Activated T-helper 1 cell treated with Interleukin-2 at 50 U/mL for 16 hours (primary cell): ENCODE measurements at places on chromosomes 2 and 18.

DNA sequence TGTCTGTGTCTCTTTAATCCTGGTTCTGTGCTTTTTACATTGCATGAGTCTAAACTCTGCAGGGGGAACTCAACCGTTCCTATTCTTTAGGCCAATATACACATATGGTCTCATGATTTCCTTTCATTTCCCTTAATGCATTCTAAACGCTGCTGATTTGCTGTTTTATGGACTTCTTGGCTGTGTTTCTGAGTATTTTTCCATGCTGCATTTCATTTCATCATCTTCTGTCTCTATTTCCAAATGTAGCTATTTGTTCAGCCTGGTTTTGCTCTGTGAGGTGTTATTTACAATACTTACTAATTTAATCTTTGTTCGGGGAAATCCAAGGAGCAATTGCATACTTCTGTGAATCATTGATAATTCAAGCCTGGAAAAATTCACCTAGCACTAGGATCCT is 897.2 kb downstream of the TSN start:
- DNase-seq: no peak

DNA sequence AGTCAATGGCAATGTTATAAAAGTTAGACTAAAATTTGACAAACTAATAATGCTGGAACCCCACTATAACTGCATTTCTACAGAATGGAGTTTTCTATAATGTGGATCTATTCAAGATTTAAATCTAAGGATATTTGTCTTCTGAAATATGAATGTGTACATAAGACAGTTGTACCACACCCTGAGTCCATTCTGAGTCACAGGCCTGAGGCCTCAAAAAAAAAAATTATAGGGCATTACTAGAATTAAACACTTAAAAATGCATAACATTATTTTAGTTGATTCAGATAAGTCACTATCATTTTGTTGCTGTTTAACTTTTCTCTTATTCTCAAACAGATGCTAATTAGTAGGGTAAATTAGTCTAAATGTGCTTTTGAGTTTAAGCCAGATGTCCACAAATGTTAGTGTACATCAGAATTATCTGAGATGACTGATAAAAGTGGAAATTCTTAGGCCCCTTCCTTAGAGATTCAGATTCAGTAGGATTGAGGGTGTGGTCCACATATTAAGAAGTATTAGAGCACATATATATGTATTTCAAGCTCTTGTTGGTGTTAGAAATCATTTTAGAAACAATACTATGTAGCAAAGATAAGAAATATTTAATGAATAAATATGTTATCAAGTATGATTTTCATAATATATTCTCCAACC is 42.4 kb upstream of the COL5A2 start:
- no peak for DNase-seq

DNA sequence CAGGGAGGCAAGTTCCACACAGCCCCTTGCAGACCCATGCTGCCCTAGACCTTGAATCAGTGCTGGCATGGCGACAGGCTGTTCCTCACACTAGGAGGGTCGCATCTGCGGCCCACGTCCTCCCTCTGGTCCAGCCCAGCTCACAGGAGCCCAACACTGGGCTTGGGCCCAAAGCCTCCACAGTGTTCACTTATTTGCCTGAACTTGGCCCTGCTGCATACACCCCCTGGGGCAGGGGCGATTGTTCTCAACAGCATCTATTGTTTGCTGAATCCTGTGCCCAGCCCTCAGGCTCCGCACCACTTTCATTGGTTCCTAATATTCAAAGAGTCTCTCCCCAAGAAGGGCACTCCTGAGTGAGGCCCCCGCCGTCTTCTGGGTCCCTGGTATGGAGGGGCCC is 90.7 kb downstream of the ZBTB7C start:
- DNase-seq: no peak

DNA sequence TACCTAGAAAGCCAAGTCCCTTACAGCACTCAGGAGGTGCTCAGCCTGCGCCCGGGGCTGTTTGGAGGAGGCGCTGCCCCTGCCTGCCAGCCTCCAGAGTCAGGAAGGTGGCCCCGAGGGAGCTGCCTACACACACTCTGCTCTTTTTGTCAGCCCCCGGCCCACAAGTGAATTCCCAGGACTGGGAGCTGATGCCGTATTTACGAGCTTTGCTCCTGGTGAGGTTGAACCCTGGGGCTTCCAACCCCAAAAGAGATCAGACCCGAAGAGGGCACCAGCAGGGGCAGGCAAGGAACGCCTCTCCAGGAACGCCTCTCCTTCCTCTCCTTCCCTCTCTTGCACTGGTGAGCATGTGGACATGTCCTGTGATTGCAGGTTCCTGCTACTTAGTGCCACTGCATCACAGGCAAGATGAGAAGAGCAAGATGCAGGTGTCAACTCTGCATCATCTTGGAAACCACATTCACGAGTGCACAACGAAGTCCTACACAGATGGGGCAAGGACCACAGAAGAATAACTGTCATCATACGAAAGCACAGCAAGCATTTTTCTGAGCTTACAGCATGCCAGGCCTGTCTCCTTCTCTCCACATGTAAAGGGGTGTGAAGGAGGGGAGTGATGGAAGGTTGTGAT is 126.7 kb downstream of the NDUFA10 start:
- DNase-seq: no peak

DNA sequence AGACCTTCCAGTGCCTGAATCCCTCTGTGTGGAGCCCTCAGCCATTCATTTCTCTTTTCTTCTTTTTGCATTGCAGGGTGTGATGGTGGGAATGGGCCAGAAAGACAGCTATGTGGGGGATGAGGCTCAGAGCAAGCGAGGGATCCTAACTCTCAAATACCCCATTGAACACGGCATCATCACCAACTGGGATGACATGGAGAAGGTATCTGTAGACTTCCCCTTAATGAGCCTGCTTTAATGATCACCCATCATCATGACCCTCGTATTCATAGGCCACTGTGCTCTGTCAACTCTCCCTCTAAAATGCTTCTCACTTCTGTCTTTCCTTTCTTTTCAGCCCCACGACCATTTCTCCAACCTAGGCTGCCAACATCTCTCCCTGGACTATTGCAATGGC is 9.5 kb downstream of the ACTG2 start:
- DNase-seq: no peak

- no peak for DNase-seq
Observed at GRCh38 chr2:191838526-191838925, 8.4 kb downstream of the CAVIN2 start.

DNA sequence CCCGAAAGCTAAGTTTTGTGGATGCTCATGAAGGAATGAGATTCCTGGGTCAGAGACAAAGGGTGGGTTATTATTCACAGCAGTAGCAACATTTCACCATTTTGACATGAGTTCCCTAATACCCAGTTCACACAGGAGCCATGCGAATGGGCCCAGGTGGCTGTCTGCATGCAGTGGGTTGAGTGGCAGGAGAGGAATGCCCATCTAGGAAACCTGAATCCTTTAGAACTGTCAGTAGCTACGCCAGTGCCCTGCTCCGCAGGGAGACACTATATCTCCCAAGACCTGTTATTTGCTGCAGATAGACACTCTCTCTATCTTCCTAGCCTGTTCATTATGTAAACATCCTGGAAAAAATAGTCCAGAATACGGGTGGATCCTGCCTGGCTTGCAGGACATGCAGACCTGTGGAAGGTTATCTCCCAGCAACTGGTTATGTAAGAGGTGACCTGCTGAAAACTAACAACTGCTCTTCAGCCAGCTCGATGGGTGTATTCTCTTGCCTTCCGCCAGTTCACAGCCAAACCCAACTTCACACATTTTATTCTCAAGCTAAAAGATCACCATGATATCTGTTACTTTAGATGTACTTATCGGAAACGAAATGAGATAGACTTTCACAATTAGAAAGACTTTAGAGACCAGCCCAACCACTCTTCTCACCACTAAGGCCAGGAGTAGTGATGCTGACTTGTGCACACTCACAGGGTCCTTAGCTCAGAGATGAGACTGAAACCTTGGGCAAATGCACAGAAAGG is 59.1 kb downstream of the MBP start:
- no peak for DNase-seq

DNA sequence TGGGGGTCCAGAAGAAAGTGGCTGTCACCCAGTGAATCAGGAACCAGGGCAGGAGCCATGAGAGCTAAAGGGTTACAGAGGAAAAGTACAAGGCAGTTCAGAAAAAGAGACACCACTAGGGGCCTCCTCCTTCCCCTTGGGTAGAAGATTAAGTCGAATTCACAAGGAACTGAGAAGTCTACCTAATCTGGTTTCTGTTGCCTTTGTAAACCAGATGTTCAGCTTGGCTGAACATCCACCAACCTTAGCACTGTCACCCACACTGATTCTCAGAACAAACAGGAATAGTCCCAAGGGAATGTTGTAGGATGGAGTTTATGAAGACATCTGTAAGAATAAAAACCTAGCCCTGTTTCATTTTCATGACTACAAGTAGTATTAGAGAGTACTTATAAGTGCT is 90.4 kb upstream of the NOSTRIN start:
- no peak for DNase-seq

DNA sequence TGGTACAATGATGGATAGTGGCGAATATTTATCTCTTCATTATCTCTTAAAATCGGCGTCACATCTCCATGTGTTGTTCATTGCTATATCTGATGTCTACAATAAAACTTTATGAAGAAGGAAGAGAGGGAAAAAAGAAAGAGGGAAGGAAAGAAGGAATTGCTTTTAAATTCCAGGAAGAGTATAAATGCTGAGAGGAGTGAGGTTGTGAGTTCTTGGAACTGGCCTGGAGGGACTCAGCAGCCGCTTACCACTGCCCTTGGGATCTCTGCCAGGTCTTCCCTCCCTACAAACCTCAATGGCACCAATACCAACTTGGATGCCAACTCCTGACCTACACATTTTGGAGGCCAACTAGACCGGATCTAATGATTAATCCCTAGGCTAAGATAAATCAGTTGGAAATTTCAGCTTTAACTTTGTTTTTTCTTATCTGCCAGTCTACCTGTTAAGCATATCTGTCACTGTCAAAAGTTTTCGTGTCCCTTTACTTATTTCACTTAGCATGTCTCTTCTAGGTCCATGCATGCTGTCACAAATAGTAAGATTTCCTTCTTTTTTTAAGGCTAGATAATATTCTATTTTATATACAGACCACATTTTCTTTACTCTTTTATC is 9.8 kb downstream of the SCN9A start:
- no peak for DNase-seq

GRCh38 chr2:45390441-45390840 is 220.6 kb downstream of the SRBD1 start:
- DNase-seq: no peak

DNA sequence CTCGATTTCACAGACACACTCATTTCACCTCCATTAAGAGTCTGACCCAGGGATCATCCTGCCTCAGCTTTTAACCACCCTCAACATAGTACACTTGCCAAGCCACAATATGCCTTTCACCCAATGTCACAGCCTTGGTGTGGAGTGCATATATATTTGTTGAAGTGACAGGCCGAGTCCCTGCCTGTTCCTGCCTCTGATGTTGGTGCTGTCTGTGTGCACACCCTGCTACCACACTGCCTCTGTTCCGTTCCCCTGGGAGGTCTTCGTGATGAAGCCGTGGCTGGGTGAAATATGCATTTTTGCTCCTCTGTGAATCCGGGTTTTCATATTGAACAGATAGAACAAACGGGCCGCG is 90.3 kb downstream of the RNF144A start:
- no peak for DNase-seq

- no peak for DNase-seq
Observed at GRCh38 chr2:134259994-134260393, 6.1 kb downstream of the MGAT5 start.

- no peak for DNase-seq
Observed at GRCh38 chr2:54209379-54209778, 46.6 kb downstream of the TSPYL6 start.

DNA sequence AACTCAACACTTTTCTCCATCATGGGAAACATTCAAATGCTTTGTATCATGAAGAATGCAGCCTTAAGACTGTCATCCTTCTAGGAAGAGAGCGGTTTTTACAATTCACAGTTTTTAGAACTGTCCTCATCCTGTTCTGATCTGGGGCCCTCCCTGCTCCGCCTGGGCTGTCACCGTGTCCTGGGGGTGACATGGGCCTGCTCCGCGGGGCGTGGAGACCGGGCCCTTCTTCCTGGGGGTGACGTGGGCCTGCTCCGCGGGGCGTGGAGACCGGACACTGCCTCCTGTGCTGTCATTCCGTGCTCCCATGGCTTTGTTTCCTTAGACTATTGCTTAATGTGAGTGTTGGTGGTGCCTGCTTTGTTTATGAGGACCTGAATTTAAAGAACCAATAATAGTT is 122.8 kb downstream of the TMEM18 start:
- no peak for DNase-seq

- peak; percentile 35 for DNase-seq
Observed at GRCh38 chr2:28624793-28625701, 126.6 kb upstream of the PPP1CB start.

- DNase-seq: no peak
Observed at GRCh38 chr2:88638743-88639142, 11.5 kb upstream of the EIF2AK3 start.

GRCh38 chr2:238016526-238016925 is 44.3 kb upstream of the SCLY start:
- no peak for DNase-seq

DNA sequence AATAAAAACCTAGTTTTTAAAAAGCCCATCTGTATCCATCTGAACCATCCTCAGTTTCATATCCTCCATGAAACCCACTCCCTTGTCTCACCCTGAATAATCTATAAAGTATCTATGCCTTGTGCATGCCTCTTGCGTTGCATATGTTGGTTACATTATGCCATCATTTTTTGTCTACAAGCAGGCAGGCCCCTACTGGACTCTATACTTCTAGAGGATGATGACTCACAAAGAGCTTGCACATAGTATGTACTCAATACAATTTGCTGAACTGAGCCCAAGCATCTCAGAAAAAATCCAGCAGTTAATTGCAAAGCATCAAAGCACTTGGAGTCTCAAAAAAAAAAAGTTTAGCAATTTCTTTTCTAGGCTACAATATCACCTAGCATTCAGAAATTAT is 95.6 kb downstream of the DYM start:
- DNase-seq: no peak

DNA sequence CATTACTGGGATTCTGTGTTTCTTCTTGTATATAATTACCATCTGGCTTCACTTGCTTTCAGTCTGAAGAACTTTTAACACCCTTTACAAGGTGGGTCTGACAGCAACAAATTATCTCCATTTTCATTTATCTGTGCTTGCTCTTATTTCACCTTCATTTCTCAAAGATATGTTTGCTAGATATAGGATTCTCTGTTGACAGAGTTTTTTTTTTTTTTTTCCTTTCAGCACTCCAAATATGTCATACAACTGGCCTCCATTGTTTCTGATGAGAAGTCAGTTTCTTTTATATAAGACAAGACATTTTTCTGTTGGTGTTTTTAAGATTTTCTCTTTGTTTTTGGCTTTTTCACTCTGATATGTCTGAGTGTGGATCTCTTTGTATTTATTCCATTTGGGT is 59.3 kb upstream of the TACR1 start:
- no peak for DNase-seq

DNA sequence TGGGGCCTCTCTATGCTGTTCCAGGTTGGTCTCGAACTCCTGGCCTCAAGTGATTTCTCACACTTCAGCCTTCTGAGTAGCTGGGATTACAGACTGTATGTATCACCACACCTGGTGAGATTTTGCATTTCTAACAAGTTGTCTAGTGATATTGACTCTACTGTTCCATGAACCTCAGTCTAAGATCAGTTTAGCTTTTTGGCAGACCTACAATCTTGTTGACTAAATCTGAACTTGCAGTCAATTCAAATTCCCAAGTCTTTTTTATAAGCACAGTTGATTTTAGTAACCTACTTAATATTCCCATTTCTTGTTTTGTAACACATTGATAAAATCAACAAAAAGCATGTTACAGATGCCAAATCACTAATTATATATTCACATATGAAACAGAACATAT is 266.1 kb upstream of the CYP26B1 start:
- DNase-seq: no peak
